Mammary epithelial cell (primary cell): ENCODE measurements at places on chromosomes 4 and X. TPM values are rescaled to one million over a fixed set of nuclear protein-coding genes. Genes with fewer than 3 reads are reported as not detected.

GRCh38 chr4:172656055-172656454 lies 512.6 kb upstream of the GALNT7 start:
- DNase-seq, result no peak

DNA sequence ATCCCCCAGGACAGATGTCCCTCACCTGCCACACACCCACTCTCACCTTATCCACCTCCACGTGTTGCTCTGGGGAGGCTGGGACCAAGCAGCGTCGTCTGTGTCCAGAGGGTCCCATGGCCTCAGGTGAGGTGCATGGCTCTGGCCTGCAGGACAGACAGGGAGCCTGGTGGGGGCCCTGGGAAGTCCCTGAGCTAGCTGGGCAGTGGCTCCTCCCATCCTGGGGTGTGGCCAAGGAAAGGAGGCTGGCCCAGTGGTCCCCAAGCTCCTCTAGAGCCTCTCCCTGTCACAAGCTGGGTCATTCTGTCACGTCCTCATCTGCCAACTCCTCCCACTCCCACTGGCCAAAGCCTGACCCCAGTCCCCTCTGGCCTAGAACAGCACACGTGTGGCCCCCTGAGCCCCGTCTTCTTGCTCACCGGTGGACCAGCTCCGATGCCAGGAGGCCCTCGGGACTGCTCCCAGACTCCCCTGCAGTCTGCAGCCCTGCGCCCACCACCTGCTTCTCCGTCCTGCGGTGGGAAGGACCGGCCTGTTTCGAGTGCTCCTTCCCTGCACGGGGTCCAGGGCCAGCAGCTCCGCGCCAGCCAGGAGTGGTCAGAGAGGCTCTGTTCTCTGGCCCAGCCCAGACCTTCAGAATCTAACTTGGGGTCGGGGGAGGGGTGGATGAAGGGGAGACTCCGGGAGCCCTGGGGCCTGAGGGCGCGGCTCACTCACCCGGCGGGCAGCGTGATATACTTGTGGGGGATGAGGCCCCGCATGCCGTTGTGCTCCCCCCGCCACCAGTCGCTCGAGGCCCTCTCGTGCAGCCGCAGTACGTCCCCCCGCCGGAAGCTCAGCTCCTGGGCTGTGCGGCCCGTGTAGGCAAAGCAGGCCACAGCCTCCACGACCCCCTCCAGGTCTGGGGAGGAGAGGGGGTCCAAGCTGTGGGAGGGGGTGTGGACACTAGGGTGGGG lies 4.8 kb downstream of the AVPR2 start:
- no peak for DNase-seq

Gene RAI2
- under 0.01 TPM for total RNA-seq

Gene DUX4
- not detected for total RNA-seq

Gene FAM47A
- total RNA-seq, result not detected

Gene FAM47E
- total RNA-seq, result 1.5 TPM
